ENCODE measurements at places on chromosomes 2 and 18.

DNA sequence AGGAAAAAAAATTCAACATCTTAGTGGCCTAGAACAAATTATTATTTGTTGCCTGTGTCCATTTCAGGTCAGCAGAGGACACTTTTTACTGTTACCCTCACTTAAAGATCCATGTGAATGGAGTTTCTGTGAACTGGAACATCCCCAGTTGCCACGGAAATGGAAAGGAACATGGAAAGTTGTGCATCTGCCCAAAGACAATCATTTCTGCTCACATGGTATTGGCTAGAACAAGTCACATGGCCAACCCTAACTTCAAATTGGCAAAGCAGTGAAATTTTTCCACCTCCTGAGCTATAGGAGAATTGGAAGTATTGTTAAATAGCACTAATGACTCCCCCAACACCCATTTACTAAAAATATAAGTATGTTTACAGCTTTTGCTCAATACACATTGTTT is 71.2 kb upstream of the CCBE1 start:
- no peak for DNase-seq

GRCh38 chr2:19671311-19671710 is 230.5 kb downstream of the TTC32 start:
- DNase-seq = no peak

DNA sequence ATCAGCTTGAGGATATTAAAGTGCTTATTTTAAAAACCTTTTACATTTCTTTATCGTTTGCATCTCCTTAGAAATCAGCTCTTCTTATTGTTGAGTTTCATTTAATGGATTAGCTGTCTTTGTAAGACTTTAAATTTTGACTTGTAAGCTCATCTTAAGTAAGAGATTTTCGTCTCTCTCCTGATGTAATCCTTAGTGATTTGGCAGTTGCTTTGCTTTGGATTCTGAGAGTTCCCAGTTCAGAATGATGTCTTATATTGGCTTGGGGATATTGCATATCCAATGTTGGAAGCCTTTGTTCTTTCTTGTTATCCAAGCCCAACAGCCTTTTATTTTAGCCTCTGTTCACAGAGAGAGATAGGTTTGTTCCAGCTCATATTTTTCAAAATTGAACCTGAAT is 212.1 kb downstream of the ARL6IP6 start:
- no peak for DNase-seq

- no peak for DNase-seq
Measured at GRCh38 chr2:97966545-97967215, 29.1 kb downstream of the TMEM131 start.

DNA sequence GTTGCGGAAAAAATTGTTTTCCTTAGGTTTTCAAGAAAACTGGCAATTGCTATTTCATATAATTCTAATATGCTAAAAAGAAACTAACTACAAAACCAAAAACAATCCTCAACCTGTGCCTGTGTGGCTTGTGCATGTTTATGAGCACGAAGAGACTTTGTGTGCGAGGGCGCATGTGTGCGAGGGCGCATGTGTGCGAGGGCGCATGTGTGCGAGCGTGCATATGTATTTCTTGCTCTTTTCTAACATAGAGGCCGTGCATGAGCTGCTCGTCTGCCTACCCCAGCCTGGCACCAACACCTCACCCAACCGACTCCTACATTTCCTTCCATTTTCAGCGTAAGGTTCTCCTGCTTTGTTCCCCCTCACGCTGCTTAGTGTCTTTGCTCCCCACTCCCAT is 211.6 kb downstream of the DOK6 start:
- DNase-seq = no peak

GRCh38 chr2:218736531-218736930 is 25.9 kb downstream of the TTLL4 start:
- DNase-seq = no peak

GRCh38 chr2:75003773-75004172 is 45.3 kb downstream of the POLE4 start:
- DNase-seq = no peak

GRCh38 chr2:186554850-186555671 is 34.8 kb upstream of the ITGAV start:
- DNase-seq = no peak

GRCh38 chr2:221282386-221282785 is 289.7 kb downstream of the EPHA4 start:
- DNase-seq = no peak

DNA sequence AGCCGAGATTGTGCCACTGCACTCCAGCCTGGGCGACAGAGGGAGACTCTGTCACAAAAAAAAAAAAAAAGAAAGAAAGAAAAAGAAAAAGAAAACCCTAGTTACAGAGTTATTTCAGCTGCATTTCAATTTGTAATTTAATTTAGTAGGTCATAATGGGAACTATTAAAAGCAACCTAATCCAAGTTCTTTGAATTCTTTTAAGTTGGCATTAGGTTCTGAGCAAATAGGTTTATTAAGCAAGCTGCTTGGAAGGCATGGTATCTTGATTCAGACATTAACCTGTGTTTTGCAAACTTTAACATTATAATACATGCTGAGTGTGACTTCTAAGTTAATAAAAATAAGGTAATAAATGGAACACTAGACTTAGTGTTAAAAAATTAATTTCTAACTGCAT is 29.8 kb upstream of the COBLL1 start:
- DNase-seq = no peak

DNA sequence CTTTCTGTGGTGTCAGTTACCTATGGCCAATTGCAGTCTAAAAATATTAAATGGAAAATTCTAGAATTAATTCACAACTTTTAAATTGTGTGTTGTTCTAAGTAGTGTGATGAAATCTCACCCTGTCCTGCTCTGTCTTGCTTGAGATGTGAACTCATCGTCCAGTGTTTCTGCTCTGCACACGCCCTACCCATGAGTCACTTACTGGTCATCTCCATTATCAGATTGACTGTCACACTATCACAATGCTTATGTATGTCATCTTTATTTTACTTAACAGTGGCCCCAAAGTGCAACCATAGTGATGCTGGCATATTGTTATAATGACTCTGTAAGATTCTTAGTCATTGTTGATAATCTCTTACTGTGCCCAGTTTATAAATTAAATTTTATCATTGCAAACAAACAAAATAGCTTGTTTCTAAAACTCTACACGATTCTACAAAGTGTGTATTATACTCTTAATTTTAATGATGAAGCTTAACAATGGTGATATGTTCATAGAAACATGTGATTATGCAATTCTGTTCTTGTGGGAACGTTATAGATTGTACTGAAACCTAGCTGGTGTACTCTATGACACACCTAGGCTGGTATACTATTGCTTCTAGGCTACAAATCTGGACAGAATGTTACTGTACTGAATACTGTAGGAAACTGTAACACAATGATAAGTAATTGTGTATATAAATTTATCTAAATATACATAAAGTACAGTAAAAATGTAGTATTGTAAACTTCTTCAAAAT is 1086.8 kb upstream of the PIK3C3 start:
- no peak for DNase-seq

DNA sequence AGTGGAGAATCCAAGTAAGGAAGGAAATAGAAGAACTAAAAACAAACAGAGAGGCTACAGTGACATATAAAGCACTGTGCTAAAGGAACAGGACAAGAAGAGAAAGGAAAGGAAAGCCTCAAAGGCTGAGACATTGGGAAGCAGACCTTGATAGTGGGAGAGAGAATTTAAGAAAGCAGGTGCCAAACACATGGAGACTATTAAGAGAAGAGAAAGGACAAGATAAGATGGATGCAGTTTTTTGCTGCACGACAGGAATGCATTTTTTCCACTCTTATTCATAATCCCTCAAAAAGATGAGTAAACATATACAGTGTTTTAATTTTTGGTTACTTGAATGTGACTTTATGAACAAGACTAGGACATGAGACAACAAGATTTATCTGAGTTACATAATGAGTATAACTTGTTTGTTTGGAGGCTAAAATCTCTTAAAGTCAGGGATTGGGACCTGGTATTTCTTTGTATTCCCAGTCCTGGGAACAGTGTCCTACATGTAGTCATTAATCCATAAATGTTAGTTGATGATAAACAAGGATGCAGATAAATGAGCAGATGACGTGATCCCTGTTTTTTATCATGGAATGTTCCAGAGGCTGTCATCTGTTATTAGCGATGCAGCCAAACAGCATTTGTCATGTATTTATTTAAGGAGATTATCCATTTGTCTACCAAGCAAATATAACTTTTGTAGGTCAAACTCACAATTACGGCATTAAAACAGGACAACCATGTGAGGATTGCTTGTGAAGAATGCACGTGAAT is 141.7 kb downstream of the DNER start:
- no peak for DNase-seq

DNA sequence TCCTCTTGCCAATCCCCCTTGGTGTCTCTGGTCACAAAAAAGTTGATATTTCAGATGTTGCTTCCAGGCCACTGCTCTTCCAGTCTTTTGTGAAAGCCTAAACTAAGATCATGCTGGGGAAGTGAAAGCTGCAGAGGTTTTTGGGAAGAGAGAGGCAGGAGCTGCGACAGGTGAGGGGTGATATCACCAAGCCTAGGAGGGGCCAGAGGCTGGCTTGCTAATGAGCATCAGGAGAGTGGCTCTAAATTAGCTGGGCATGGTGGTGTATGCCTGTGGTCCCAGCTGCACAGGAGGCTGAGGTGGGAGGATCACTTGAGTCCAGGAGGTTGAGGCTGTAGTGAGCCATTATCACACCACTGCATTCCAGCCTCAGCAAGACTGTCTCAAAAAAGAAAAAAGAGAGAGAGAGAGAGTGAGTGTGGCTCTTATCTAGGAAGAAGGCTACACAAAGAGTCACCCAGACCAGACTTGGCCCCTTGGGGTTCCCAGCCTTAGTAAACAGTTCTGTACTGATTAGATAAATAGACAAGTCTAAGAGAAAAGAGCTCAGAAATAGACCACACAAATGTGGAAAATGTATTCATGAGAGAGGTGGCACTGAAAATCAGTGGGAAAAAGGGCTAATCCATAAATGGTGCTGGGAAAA is 14.6 kb upstream of the CDK5R2 start:
- DNase-seq = no peak

DNA sequence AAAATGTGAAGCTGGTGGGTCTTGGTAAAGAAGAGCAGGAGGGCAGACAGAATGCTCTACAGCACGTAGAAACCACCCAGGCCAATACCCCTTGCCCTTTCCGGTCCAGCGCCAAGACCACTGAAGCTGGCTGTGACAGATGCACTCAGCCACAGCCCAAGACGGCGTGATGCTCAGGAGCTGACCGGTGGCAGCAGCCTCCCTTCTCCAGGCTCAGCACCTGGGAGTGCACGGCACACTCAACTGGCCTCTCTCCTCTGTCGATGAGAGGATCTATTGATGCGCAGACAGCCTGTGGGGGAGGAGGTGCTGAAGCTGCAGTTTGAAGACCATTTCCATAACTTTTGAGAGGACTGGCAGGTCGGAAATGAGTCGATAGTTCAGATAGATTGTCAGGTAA is 141.0 kb upstream of the MYT1L start:
- DNase-seq = no peak

GRCh38 chr2:26723991-26724750 is 31.6 kb downstream of the KCNK3 start:
- DNase-seq = no peak

DNA sequence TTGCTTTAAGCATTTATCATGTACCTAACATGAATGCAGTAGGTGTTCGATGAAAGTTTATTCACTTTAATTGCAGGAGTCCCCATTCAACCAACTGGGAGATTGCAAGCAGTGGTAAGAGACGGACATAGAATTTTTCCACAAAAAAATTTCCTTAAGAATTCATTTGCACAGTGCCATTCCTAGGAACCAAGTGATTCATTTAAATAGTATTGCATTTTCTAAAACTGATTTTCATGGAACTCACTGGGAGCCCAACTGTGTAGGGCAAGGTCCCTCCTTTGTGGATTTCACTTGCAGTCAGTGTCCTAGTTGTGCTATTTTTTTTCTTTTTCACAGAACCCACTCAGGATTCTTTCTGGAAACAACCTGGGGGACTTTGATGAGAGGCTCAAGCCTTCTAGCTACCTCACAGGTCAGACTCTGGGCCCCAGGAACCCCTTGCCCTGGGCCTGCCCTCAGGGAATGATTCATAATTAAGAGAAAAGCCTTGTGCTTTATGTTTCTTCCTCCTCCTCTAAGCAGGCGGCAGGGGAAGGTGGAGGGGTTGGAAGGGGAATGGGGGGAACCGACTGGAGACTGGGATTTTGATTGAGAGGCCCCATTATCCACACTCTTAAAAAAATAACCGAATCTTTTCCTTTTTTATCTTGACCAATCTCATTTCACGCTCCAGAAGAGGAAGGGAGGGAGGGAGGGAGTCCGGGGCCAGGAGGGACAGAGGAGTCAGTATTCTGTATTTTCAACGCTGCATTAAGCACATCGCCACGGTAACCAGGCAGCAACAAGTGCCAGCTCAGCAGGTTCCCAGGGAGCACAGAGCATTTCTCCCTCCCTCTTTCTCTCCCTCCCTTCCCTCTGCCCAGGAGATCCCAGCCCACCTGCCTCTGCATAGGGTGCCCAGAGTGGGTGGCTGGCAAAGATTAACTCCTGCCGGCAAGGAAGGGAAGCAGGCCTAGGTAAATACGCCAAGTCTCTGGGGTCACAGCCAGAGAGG is 51.8 kb downstream of the PSD4 start:
- no peak for DNase-seq

GRCh38 chr2:233233618-233234230 is 17.7 kb upstream of the ATG16L1 start:
- no peak for DNase-seq

- no peak for DNase-seq
Measured at GRCh38 chr2:230658577-230658876, 54.1 kb upstream of the CAB39 start.

GRCh38 chr2:151261977-151262291 is 271 bp upstream of the RBM43 start:
- DNase-seq = no peak

- DNase-seq = no peak
Measured at GRCh38 chr2:109472331-109472959, 141.3 kb downstream of the SEPTIN10 start.

GRCh38 chr18:75062297-75062886 is 146.5 kb downstream of the PTGR3 start:
- DNase-seq = no peak

DNA sequence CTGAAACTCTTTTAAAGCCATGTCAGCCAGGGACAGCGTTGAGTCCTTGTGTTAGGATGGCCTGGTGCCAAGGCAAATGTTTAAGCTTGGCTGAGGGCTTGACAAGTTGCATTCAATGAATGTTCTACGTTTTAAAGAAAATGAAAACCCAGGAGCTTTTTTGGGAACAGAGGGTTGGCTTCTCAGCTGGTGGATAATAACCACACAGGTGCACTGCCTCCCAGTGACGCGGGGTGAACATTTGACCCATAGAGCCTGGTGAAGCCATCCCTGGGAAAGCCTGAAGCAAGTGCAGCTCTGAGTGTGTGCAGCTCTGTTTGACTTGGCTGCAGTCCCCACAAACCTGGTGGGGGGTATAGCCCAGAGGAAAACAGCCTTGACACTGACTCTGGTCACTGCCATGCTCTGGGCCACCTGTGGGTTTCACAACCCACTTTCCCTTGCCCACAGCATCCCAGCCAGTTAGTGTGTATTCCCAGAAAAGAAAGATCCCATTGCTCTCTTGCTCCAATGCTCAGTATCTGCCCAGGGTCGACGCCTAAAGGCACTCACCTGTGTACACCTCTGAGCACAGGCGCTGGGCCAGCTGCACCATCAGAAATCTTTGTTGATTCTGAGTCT is 874.9 kb downstream of the RNF144A start:
- no peak for DNase-seq

Data from CD4-positive, alpha-beta memory T cell (primary cell).